GM12891 (cell line): ENCODE measurements at places on chromosomes 13 and 19.

GRCh38 chr13:92842145-92842544 is 384.5 kb upstream of the GPC6 start:
- no peak for DNase-seq

DNA sequence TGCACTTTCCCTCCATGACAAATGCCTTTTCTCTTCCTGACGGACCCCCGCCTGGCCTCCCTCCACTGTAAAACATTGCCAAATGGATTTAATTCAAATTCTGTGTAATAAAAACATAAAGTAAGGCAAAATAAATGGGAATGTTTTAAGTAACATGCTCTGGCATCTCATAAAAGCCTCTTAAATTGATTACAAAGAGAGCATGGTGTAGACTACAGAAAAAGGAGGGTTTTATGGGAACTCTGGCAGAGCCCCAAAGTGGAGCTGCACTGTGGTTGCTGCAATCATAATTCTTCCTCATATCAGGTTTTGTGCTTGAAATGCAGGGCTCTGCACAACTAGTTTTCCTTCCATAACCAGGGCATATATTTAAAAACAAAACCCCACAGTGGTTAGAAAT is 44.3 kb upstream of the SIAH3 start:
- DNase-seq: no peak

- DNase-seq: no peak
Measured at GRCh38 chr19:2759362-2759761, 19.5 kb upstream of the SLC39A3 start.

GRCh38 chr19:9407827-9408226 is 27.5 kb downstream of the ZNF266 start:
- no peak for DNase-seq

- no peak for DNase-seq
Measured at GRCh38 chr13:97134364-97135095, 87.6 kb upstream of the MBNL2 start.

DNA sequence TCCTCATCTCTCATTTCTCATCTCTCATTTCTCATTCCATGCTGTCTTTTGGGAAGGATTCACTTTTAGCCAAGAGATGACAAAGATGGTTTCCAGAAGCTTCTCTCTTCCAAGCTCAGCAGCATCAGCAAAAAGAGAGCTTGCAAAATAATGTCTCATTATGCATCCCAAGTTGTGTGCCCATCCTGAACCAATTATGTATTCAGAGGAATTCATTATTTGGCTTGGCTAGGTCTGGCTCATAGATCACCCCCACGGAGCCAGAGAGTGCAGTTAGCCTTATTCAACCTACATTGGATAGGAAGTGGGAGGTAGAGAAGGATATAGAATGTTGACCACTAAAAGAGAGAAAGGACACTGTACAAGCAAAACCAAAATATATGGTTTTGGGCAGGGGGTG is 5.4 kb upstream of the OLFM2 start:
- no peak for DNase-seq

DNA sequence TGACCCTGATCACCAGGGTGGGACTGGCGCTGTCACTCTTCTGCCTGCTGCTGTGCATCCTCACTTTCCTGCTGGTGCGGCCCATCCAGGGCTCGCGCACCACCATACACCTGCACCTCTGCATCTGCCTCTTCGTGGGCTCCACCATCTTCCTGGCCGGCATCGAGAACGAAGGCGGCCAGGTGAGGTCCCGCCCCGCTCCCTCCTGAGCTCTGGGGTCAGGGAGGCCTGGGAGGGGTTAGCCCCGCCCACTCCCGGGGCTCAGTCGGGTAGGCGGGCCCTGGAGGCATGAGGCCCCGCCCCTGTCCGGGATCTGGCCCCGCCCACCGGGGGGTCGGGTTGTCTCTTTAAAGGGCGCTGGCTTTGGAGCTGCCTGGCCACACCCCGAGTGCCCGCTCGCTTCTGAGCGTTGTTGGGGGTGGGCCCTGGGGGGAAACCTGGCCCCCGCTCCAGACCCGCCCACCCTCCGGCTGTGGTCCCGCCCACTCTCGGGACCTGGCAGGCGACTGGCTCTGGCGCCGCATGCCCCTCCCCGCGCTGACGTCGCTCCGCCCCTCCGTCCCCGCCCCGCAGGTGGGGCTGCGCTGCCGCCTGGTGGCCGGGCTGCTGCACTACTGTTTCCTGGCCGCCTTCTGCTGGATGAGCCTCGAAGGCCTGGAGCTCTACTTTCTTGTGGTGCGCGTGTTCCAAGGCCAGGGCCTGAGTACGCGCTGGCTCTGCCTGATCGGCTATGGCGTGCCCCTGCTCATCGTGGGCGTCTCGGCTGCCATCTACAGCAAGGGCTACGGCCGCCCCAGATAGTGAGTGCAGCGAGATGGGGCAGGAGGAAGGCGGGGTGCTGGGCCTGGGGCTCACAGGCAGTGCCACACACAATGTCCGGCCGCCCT is 13.1 kb downstream of the DDX39A start:
- DNase-seq: peak; percentile 100

- DNase-seq: no peak
Measured at GRCh38 chr19:29539670-29540069, 13.9 kb downstream of the VSTM2B start.

DNA sequence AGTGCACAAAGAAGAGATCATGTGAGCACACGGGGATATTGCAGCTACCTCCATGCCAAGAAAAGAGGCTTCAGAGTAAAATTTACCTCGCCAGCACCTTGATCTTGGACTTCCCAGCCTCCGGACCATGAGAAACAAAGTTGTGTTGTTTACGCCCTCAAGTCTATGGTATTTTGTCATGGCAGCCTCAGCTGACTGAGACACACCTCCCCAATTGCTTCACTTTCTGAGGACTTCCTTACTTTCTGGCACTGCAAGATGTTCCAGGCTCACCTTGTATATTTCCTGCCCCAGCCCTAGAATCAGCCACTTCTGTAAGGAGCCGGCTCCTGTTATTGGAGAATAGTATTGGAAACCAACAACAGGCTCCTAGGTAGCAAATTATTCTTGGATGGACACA is 6.6 kb upstream of the CEBPG start:
- no peak for DNase-seq

- DNase-seq: peak; percentile 77
Measured at GRCh38 chr19:17289489-17289888, 7.8 kb downstream of the ANKLE1 start.

DNA sequence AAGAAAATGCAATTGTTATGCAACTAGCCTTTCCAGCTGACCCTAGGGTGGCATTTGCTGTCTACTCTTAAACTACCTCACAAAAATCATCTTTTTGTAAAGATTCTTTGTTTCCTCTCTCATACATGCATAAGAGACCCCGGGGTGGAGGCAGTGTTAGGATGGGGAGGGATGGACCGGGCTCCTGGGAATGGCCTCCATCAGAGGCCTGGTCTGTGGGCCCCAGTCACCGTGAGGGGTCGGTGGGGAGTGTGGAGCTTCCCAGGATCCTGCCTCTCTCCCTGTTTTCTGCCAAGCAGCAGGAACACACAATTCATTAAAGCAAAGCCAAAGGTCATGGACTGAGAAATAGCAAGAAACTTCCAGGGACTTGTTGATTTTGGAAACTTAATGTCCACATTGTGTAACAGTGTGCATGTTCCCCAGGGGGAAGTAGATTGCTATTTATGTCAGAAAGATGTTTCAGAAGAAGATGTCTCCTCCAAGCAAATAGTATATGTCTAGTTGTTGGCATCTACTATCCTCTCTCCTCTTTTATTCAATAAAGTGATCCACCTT is 241.4 kb downstream of the ENOX1 start:
- no peak for DNase-seq

GRCh38 chr19:33039108-33039599 is 25.5 kb downstream of the RHPN2 start:
- no peak for DNase-seq

GRCh38 chr13:38141792-38142191 is 207.9 kb upstream of the UFM1 start:
- DNase-seq: no peak

GRCh38 chr13:91882918-91883317 is 484.5 kb downstream of the GPC5 start:
- DNase-seq: no peak

DNA sequence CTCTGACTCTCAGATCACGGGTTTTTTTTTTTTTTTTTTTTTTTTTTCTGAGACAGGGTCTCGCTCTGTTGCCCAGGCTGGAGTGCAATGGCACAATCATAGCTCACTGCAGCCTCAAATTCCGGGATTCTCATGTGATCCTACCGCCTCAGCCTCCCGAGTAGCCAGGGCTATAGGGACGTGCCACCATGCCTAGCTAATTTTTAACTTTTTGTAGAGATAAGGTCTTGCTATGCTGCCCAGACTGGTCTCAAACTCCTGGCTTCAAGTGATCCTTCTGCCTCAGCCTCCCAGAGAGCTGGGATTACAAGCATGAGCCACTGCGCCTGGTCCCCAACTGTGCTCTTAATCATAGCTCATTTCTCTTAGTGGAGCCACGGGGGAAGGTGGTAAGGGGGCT is 4.6 kb upstream of the GRAMD1A start:
- DNase-seq: no peak

DNA sequence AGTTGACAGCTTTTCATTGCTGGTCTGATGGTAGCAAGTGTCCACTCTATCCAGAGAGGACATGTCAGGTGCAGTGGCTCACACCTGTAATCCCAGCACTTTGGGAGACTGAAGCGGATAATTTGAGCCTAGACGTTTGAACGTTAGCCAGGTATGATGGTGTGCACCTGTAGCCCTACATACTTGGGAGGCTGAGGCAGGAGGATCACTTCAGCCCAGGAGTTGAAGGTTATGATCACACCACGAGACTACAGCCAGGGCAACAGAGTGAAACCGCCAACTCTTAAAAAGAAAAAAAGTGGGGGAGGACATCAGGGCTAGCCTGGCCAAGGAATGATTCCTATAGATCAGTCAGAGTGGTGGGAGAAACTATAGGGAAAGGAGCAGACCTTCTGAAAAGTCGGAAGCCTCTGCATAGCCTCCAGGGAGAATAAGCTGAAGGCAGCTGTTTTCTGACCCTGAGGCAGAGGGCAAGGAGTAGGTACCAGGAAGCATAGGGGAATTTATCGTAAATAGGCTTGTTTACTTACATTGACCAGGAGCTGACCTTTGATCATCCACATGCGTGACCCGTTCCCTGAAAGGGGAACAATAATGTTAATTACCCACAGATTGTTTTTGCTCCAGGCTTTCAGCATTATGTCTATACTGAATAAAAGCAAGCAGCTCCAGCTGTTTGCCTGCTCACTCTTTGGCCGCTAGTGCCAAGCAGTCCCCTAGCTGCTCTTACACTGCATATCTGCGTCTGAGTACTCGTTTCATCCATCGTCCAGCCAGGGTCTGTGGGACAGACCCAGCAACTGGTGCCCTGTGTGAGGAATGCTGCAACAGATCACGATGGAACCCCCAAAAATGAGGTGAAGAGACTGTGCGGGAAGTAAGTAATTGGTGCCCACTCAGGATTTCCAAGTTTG is 161.6 kb downstream of the RNF17 start:
- DNase-seq: no peak

- DNase-seq: no peak
Measured at GRCh38 chr13:80361883-80362327, 21.0 kb upstream of the SPRY2 start.

GRCh38 chr13:73970421-73971055 is 163.7 kb downstream of the KLF12 start:
- DNase-seq: no peak

GRCh38 chr13:84659359-84659661 is 777.0 kb upstream of the SLITRK1 start:
- DNase-seq: no peak

- no peak for DNase-seq
Measured at GRCh38 chr13:110665491-110666254, 40.2 kb downstream of the CARS2 start.

DNA sequence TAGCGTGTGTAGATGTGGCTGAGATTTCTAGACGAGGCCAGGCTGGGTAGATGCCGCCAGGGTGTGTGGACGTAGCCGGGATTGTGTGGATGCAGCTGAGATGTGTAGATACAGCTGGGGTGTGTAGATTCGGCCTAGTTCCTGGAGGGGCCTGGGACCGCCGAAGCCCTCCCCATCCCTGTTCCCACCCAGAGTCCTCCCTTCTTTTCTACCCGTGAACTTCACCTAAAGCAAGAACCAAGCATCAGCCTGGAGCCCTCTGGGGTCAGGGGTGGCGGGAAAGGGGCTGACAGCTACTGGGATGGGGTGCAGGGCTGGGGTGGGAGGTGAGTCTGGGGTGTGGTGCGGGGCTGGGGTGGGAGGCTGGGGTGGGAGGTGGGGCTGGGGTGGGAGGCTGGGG is 768 bp downstream of the TMPRSS9 start:
- no peak for DNase-seq

DNA sequence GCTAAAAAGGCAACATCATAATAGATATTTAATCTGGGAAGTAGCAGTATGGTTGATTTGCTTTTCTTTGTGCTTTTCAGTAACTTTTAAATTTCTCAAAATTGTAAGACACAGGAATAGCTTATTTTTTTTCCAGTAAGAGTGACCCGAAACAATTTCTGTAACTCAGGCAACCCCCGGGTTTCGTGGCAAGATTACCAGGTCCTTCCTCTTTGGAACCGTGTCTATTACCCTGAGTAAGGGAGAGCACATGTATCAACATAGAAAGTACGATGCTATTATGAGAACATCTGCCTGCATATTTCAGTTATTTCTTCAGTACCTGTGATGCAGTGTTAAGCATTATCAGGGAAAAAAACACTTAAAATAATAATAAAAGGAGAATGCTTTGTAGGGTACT is 64.1 kb downstream of the DOCK9 start:
- DNase-seq: no peak

GRCh38 chr13:46339035-46339666 is 47.9 kb downstream of the RUBCNL start:
- no peak for DNase-seq

DNA sequence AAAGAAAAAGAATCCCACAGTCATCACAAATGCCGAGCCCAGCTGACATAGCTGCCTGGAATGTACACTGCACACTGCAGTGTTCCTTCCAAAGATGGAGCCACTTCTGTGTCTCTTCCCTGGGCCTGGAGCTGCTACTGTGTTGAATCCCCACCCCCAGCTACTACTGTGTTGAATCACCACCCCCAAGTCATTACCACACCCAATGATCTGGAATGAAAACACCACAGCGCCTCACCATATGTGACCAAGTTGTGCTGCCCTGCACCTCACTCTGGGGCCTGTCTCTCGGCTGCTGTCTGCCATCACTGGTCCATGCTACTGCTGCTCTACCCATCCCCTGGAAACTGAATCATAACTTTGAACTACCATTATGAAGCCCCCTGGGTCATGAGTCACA is 861.2 kb downstream of the UQCRFS1 start:
- no peak for DNase-seq

GRCh38 chr13:31198519-31198918 is 1.3 kb upstream of the B3GLCT start:
- DNase-seq: no peak

- no peak for DNase-seq
Measured at GRCh38 chr13:68895696-68896095, 1211.9 kb upstream of the ATXN8OS start.

GRCh38 chr13:20772401-20773131 is 1.2 kb downstream of the EEF1AKMT1 start:
- no peak for DNase-seq

DNA sequence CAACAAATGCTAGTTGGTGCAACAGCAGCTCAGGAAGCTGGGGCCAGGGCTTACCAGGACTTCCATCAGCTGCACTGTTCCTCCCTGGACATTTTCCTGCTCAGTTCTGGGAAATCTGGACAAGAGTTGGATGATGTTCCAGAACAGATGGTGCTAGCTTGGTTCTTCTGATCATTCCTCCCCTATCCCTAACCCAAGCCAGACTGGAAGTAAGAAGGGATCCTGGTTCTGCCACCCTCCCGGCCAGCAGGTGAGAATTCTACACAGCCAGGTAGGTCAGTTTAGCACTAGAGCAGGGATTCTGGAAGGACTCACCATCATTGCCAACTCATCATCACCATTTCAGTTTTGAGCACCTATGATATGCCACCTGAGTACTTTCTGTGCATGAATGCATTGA is 30.2 kb downstream of the CACNA1A start:
- no peak for DNase-seq

GRCh38 chr13:59734393-59734792 is 429.3 kb downstream of the DIAPH3 start:
- DNase-seq: peak; percentile 24
